Activated gamma-delta T cell treated with Interleukin-2 at 50 U/mL for 16 hours (primary cell): ENCODE measurements at places on chromosomes 16 and 17.

DNA sequence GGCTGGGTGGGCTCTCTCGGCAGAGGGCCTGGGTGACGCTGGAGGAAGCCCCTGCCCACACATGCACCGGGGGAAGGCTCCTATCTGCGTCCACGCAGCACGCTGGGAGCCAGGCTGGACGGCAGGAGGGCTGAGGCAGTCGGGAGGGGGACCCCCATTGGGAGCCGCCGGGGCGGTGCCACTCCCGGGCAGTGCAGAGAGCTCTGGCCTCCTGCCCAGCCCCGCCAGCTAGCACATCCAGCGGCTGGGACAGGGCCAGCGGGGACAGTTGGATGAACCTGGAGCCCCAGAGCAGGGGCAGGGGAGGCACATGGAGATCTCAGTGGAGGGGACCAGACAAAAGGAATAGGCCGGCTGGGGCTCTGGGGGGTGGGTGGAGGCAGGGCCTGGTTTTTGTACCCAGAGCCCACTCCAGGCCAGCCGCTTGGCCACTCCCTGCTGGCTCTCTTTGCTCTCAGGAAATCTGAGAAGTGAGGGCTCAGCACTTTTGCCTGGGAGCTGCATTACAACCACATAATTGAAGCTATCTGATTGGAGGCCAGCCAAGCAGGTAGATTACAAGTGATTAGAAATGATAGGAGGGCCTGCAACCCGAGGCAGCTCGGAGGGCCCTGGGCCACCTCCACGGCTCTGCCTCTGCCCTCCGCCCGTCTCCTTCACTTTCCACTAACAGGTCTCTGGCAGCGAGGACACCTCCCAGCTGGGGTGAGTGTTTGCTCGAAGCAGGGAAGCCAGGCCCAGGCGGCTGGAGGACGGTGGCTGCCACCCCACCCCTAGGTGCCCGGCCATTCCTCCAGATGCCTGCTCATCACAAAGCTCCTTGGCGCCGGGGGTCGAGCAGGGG is 40.1 kb downstream of the ENGASE start:
- DNase-seq = no peak

- DNase-seq = no peak
These were observed 4.8 kb upstream of the MAPT start for GRCh38 chr17:45889579-45889978.

GRCh38 chr17:40278414-40278813 is 9.3 kb upstream of the CDC6 start:
- DNase-seq = no peak

DNA sequence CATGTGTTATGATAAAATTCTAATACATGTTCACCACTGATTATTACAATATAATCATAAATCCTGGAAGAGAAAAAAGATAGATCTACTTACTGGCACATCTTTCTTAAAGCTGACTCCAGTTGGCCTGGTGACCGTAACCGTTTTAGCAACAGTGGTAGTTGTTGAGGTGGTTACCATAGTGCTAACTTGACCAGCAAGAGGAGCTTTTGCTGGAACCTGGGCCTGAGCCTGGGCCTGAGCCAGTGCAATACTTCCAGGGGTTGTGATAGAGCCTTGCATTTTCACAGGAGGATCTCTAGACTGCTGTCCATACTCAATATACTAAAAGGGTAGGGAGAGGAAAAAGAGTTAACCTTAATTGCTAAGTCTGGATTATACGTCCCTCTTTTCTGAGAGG is 36.2 kb downstream of the SETD6 start:
- no peak for DNase-seq

DNA sequence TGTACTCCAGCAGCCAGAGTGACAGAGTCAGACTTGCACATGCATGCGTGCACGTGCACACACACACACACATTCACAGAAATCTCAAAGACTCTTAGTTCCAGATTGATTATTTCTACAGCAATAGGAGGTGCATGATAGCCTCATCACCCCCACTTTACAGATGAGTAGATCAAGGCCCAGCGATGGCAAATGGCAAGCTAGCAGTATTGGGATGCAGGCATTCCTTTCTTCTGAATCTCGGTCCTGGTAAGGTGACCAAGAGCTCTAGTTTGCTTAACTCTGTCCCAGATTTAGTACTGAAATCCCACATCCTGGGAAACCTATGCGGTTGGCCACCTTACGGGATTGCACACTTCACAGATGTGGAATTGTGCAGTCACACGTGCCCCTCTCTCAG is 38.6 kb downstream of the ITGAM start:
- no peak for DNase-seq

DNA sequence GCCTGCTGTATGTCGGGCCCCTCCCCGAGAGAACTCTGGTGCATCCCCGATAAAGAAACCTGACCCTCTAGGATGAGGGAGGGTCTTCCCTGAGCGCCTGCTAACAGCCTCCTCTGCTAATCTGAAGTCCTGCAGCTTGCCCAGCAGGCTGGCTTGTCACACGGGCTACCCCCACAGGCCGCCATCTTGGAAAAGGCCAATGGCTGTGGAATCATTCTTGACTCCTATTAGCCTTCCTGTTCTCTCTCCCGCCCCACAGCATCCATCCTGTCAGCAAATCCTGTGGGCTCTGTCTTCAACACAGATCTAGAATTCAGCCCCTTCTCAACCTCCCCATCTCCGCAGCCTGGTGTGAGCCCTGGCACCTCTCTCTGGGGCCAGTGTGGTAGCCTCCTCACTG is 12.0 kb downstream of the IL4R start:
- DNase-seq = no peak

GRCh38 chr16:4513086-4513860 is 25.3 kb downstream of the CDIP1 start:
- DNase-seq = no peak

DNA sequence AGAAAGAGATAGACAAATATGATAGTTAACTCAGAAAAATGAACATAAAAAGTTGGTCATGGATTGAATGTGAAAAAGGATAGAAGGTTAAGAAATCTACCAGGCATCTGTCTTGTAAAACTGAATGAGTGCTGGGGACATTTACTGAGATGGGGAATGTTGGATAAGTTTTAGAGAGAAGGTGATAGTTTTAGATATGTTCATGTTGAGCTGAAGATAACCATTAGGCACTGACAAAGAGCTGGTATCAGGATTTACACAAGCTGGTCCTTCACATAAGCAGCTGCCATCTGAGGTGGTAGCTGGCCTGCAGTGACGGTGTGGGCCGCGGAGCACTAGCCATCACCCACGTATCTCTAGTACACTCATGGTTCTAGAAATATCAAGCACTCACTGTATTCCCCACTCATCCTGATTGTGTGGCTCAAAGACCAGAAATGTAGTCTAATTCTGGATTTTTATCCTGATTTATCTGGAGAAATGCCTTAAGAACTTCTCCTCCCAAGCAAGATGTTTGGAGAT is 194.4 kb upstream of the KCNJ16 start:
- DNase-seq = no peak

GRCh38 chr17:50904518-50905459 is 38.6 kb upstream of the TOB1 start:
- DNase-seq = no peak

GRCh38 chr17:60240290-60240689 is 90.5 kb downstream of the CA4 start:
- no peak for DNase-seq

GRCh38 chr16:4787068-4787467 is 1.1 kb downstream of the SEPTIN12 start:
- no peak for DNase-seq

- no peak for DNase-seq
These were observed 644 bp downstream of the SEC14L5 start for GRCh38 chr16:4958510-4959438.

- no peak for DNase-seq
These were observed 7.3 kb downstream of the CDH11 start for GRCh38 chr16:65114527-65114926.

DNA sequence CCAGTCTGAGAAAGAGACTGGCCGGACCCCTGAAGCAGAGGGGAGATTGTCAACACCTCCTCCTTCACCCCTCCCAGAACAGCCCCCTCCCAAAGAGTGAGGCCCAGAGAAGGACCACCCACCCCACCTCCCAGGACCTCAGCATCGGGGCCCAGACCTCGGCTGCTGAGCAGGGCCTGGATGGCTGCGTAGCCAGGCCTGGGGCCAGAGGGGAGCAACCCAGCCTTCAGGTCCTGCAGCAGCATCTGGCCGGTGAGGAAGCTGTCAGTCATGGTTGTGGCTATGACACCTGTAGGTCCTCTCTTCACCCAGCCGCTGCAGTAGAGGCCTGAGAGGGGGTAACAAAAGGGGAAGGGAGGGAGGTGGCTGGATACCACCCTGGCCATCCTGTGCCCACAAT is 3.2 kb upstream of the GRIN2C start:
- DNase-seq = no peak

DNA sequence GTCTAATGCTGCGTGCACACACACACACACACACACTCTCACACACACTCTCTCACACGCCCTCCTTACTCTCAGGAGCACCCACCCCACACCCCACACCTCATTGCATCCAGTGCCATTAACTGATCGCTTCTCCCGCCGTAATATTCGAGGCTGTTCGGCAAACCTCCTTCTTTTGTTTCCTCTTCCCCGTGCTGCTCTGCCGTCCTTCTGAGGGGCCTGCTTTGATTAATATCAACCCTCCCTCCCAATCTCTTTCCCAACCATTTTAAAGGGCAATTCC is 156.2 kb upstream of the TNRC6C start:
- DNase-seq = no peak

GRCh38 chr17:50076221-50076590 is 18.9 kb upstream of the PDK2 start:
- no peak for DNase-seq

- no peak for DNase-seq
These were observed 4.6 kb downstream of the SMCR8 start for GRCh38 chr17:18319604-18320256.

- no peak for DNase-seq
These were observed 24.4 kb downstream of the SCNN1G start for GRCh38 chr16:23206986-23207385.

- no peak for DNase-seq
These were observed 14.8 kb downstream of the VASN start for GRCh38 chr16:4386451-4386805.

DNA sequence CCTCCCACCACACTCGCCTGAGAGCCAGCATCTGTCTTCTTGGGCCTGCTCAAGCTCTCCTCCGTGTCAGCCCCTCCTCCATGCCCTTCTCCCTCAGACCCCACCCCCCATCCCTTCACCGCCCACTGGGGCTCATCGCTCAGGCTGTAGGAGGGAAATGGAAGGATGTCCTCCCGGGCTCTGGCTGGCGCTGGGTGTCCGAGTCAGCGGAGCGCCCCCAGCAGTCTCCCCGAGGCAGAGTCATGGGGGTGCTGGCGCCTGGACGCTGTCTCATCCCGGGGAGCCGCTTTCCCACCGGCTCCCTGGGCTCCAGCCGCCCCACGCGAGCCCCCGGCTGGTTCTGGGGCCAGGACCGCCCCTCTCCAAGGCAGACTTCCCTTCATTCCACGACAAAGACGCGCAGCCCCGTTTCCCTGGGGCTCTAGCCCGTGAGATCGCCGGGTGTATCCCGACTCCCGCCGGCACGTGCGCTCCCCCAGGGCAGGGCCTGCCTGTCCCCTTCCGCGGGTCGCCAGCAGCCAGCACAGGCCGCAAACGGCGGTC is 428 bp upstream of the ANTKMT start:
- no peak for DNase-seq

DNA sequence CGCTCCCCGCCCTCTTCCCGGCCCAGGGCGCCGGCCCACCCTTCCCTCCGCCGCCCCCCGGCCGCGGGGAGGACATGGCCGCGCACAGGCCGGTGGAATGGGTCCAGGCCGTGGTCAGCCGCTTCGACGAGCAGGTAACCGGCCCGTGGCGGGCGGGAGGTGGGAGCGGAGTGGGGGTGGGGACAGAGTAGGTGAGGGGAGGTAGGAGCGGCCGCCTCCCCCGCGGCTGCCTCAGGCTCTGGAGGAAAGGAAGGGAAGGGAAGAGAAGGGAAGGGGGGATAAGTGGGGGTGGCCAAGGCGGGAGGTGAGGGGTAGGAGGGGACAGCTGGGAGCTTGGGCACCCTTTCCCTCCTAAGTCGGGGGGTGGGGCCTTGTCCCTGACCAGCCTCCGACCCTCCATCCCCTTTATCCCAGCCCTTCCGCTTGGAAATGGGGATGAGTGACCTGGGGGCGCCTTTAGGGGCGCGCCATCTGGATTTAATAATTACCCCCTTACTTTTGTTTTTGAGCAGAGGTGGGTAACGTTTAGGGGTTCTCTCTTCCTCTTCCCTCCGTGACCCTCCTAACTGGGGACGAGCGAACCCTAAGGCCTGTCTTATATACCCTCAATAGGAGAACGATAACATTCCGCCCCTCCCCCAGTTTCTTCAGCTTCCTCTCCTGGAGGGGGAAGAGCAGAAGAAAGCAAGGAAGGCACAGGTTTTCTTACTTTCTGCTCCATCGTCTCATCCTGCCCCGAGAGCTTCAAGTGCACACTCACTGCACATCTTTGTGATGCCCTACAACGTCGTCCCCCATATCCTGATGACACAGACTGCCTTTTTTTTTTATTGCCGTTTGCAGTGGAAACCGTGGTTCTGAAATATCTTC is 694 bp downstream of the NF1 start:
- DNase-seq = peak; percentile 14

GRCh38 chr17:35312790-35313711 is 60.4 kb downstream of the SLFN11 start:
- DNase-seq = peak; percentile 90

GRCh38 chr17:81395600-81396277 is 482 bp downstream of the BAHCC1 start:
- DNase-seq = no peak

DNA sequence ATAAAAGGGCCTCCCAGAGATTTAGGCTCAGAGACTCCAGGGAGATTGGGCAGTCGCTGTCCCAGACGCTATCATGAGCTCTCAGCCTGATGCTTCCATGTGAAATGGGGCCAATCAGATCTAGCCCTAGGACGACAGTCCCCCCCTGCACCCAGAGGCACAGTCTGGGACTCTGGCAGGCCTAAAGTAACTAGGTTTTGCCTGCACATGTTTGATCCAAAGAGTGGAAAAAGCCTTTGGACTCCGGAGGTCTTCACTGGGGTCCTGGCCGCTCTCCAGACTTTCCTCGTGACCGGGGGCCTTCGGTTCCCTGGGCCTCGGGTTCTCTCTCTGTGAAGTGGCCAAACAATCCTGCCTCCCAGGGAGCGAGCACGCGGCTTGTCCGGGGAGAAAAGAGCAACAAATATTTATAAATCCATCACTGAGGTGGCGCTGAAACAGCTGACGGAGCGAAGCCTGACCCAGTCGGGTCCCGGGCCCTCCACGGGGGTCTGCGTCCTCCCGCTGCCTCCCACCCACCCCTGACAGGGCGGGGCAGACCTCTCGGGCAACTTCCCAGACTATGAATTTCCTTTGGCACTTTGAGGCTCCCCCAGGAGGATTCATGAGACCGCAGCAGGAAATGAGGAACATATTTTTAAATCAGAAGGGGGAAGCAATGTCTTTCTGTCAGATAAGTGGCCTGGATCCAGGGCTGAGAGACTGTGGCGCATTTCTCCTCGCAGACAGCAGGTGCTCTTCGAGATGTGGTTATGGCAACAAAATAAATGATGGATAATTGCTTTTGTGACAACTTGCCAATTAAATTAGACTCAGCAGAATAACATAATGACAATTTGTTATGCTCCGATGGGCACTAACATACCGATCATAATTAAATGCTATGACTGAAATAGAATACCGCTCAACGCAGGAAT is 38.9 kb downstream of the MRPS23 start:
- no peak for DNase-seq

- DNase-seq = no peak
These were observed 32.9 kb downstream of the DEF8 start for GRCh38 chr16:89981414-89981813.
